ENCODE measurements at places on chromosomes 4 and X. TPM values are rescaled to one million over a fixed set of nuclear protein-coding genes. Genes with fewer than 3 reads are reported as not detected.

GRCh38 chrX:7346021-7346420 is 198.1 kb upstream of the PUDP start:
- DNase-seq = no peak

- DNase-seq = no peak
Measured at GRCh38 chr4:82287720-82288119, 86.1 kb downstream of the HNRNPD start.

DNA sequence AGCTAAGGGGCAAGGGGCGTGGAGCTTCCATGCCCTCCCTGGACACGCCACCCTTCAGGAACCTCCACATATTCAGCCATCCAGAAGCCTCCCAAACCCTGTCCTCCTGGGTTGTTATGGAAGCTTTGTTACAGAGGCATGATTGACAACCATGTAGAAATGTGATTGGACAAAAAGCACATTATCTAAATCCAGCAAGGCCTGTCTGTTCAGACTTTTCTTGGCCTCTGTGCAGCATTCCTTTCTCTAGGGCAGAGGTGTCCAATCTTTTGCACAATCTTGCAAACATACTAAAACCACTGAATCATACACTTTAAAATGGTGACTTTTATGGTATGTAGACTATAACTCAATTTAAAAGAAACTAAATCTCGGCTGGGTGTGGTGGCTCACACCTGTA is 12.7 kb downstream of the STEEP1 start:
- no peak for DNase-seq

GRCh38 chrX:104255465-104255864 is 732 bp upstream of the ESX1 start:
- DNase-seq = no peak

Gene GAGE12E
- not detected for total RNA-seq

Gene GPRASP2
- 7.9 TPM for total RNA-seq

Gene CT45A1
- total RNA-seq = not detected

Gene RNF175
- not detected for total RNA-seq

Gene TEX13C
- not detected for total RNA-seq
